CD4-positive, alpha-beta T cell treated with Interleukin-17A for 1 hour (primary cell): ENCODE measurements at places on chromosomes 12 and 14.

DNA sequence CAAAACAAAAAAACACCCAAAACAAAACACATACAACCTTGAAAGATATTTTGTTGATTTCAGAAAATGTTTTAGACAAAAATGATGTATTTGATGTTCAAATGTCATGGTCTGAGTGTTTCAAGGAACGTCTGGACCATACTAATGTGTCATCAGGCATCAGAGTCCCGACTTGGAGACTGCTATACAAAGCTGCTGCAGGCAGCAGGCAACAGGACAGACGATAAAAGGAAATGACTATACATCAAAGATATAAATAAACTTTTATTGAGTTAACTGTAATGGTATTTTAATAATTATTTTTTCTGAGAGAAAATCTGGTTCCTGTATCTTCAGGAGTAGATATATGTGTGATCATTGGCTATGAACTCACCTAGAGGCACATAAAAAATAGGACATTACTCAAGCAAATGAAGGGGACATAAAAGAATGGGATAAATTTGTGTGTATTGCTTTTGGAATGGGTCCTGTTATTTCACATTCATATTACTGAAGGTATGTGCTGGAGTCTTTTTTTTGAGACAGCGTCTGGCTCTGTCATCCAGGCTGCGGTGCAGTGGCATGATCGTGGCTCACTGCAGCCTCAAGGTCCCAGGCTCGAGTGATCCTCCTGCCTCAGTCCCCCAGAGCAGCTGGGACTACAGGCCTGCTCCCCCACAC is 87.3 kb upstream of the HECTD1 start:
- no peak for DNase-seq

DNA sequence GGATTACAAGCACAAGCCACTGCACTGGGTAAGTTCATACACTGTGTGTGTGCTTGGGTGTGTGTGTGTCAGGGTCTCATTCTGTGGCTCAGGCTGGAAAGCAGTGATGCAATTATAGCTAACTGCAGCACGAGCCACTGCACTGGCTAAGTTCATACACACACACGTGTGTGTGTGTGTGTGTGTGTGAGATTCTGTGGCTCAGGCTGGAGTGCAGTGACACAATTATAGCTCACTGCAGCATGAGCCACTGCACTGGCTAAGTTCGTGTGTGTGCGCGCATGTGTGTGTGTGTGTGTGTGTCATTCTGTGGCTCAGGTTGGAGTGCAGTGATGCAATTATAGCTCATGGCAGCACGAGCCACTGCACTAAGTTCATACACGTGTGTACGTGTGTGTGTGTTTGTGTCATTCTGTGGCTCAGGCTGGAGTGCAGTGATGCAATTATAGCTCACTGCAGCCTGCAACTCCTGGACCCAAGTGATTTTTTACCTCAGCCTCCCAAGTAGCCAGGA is 85.4 kb downstream of the HECTD1 start:
- no peak for DNase-seq

DNA sequence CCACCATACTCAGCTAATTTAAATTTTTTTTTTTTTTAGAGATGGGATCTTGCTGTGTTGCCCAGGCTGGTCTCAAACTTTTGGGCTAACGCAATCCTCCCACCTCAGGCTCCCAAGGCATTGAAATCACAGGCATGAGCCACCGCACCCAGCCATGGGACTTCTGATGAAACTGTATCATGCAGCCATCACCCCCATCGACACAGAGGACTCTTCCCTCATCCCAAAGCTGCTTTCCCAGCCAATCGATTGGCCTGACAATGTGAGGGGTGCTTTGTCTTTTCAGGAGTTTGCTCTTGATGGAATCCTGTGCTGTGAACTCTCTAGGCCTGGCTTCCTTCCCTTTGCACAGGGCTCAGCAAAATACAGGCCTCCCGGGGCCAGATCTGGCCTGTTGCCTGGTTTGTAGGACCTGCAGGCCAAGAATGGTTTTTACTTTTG is 59.6 kb upstream of the NCOR2 start:
- DNase-seq, result no peak

DNA sequence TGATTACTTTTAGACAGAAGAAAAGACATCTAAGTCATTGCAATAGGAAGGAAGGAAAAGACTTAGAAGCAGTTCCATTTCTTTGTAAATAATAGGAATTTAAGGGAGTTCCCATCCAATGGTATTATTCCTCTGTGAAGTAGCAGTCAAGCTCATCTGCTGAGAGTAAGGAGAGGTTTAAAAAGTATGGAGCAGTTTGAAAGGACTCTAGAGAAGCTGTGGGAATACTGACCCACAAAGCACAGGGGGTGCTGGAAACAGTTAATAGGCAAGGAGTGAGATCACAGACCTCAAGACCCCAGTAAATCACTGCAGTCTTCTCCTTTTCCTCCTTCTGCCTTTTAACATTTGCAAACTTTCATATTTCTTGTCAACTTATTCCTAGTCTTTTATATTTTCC is 428.5 kb downstream of the ADAMTS20 start:
- DNase-seq, result no peak

DNA sequence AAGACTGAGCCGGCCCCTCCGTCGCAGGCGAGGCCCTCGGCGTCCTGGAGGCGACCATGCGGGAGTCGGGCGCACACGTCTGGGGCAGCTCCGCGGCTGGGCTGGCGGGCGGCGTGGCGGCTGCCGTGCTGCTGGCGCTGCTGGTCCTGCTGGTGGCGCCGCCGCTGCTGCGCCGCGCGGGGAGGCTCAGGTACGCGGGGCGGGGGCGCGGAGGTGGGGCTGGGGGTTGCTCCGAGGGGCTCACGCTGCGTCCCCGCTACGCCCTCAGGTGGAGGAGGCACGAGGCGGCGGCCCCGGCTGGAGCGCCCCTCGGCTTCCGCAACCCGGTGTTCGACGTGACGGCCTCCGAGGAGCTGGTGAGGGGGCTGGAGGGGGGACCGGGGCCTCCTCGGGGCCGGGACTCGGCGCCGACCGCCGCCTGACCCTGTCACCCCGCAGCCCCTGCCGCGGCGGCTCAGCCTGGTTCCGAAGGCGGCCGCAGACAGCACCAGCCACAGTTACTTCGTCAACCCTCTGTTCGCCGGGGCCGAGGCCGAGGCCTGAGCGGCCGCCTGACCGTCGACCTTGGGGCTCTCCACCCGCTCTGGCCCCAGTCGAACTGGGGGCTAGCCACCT is 7.8 kb downstream of the AMN start:
- DNase-seq, result no peak

DNA sequence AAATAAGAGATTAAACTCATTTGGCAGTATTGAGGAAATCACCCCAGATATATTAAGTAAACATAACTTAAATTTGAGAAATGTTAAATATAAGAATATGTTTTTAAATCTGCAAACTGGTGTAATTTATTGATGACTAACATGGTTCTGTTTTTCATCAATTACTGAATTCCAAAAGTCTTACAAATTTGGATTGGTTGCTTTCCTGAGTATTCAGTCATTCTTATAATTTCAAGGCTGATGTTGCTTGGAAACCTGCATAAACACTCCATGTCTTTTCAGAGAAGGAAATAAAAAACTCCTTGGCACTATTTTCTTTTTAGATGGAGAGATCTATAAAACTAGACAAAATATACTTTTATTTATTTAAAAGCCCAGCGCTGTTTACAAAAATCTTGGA is 71.7 kb downstream of the NOVA1 start:
- no peak for DNase-seq
